ENCODE measurements at places on chromosomes 3 and 15.

GRCh38 chr15:57335719-57336118, 40.6 kb upstream of the CGNL1 start:
- DNase-seq = no peak

DNA sequence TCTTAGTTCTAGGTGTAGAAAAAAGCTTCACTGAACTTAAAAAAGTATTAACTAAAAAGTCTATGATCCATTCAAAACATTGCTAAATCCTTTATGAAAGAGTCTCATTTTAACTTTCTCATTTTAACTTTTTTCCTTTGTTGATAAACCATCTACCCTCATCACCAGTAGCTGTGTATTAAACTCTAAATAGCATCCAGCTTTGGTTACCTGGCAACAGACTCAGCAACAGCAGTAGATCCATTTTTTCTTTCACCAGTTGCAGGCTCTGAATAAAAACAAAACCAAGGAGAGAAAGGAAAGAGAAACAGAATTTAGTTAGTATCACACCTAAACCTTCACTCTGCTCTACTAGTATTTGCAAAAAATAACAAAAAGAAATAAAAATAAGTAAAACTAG, 51.6 kb downstream of the TP53BP1 start:
- DNase-seq = no peak

GRCh38 chr3:15519096-15519495, 2.4 kb downstream of the COLQ start:
- no peak for DNase-seq

DNA sequence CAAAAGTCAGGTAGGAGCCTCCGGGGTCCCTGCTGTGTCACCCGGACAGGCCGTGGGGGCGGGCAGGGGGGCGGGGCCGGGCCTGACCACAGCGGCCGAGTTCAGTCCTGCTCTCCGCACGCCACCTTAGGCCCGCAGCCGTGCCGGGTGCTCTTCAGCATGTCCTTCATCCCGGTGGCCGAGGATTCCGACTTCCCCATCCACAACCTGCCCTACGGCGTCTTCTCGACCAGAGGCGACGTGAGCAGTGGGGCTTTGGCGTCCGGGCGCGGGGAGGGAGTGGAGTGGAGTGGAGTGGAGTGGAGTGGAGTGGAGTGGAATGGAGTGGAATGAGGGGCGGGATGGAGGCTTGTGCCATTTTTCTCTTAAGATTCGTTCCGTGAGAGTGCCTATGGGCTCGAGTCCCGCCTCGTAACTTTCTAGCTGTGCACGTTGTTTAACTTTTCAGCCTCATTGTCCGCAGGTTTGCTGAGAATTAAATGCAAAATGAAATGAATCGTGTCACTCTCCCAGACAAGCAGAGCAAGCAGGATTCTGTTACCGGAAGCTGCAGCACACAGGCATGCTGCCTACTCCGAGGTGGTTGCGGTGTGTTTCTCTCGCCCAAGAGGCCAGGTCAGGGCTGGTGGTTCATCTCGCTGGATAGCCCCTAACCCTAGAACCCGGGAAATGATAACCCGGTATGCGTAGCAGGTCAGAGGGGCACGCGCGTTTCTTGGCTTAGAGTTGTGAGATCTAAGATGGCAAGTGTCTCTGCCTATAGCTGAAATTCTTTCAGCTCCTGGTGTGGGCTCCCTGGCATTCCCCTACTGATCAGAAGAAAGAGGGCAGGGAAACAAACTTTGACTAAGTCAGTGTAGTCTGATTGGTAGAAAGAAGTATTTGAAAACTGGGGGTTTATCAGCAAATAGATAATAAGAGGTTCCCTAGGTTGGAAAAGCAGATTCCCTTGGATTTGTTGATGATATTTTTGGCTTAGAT, at the start of gene FAH:
Gene FAH, plus strand, starts transcription at position 104 of the 981 bp plus-strand sequence. Its CDS starts 56 bp downstream, at position 160.
- DNase-seq = no peak

GRCh38 chr3:184814214-184814613, 2.2 kb downstream of the VPS8 start:
- no peak for DNase-seq

DNA sequence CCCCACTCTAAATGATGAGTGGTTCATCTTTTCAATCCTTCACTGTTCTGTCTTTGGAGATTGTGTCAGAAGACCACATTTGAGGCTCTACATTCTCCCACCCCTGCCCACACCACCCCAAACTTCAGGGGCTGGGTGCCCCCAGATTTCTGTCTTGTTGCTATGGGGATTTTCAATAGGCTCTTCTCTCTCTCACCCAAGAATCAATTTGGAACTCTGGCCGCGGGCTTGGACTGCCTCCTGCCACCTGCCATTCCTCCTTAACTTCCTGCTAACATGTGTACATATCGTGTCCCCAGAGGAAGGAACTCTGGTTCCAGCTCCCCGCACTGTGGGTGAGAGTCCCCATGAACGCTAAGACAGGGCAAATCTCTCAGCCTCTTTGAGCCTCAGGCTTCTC, 67.4 kb upstream of the LARS2 start:
- no peak for DNase-seq

DNA sequence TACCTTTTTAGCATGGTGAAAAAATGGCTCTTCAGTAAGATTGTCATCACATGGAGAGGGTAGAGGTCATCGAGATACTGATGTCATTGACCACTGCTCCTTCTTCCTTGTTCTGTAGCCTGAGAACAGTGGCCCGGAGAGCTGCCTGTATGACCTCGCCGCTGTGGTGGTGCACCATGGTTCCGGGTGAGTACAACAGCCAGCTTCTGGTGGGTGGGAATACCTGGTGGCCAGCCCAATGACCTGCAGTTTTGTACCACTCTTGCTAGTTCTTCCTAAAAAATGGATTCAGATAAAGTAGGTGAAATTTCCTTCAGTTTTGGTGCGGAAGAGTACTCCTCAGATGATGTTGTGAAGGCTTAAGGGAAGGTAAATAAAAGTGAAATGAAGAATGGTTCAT, 8.4 kb upstream of the FBXL22 start:
- no peak for DNase-seq

GRCh38 chr3:88433568-88433967, 283.8 kb downstream of the C3orf38 start:
- DNase-seq = no peak

DNA sequence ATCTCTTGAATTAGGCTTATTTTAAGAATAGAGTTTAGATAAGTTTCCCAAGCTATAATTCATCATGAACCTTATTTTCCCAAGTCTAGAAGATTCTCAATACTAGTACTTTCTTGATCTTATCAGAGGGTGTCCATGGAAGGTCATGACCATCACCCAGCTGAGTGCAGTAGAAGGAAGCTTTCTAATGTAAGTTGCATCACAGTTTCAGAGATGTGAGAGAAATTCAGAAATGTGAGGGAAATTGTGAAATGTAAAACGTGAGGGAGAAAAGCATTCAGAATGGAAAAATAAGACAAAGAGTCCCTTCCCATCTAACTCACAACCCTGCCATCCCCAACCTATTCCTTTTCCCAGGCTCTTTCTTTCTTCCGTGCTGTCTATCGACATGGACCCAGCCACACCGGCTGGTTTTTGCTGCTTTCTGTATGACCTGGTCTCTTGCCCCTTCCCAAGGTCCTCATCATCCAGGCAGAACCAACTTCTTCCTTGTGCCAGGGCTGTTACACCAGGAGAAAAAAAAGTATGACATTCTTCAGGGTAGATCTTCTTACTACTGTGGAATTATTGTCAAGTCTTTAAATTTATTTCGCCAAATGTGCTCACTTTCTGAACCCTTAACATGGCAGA, 6.7 kb downstream of the CAPN3 start:
- DNase-seq = no peak

DNA sequence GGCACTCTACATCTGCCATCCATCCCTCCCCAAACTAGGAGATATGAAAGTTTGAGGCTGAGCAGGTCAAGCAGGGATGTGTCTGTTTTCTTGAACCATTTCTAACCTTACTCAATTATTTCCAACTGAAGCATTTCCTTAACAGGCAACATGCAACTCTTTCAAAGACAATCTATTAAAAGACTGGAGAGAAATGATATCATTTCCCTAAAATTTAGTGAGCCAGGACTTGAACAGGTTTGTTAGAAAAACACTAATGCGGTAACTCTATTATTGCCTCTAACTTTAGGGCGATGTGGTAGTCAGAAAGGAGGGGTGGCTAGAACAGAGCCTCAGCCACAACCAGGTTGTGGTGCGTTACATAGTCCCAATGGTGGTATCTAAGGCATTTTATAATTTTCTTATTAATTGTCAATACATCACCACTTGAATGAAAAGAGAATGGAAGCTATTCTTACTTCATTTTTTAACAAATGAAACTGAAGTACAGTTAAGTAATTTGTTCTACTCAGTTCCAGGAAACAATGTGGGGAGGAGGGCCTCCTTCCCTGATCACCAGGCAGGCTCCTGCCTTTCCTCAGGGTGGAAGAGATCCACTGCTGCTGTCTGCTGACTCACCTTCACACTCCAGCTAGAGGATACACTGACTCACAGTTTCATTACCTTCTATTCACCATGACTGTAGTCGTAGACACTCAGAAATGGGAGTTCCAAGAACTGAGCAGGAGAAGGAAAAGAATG, 22.8 kb downstream of the MYO1E start:
- DNase-seq = no peak

DNA sequence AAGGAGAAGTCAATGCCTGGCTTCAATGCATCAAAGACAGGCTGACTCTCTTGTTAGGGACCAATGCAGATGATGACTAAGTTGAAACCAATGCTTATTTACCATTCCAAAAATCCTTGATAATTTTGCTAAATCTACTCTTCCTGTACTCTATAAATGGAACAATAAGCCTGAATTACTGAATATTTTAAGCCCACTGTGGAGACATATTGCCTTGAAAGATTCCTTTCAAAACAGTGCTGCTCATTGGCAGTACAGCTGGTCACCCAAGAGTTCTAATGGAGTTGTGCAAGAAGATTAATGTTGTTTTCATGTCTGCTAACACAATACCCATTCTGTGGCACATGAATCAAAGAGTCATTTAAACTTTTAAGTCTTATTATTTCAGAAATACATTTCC, 181.0 kb upstream of the CBLB start:
- no peak for DNase-seq

DNA sequence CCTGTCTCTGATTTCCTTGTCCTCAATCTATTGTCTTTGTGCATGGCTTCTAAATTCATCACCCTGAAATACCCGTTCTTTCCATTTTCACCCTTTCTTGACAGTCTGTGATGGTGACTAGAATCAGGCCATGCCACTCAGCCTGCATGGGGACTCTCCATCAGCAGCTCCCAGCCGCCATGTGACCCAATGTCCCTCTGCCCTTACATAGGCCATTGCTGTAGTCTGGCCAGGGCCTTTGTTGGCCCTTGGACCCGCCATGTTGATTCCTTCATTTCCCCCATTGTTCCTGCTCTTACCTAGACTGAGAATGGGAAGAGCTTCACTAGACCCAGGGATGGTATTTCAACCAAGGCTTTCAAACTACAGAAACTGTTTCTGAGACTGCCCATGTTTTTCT, 45.8 kb downstream of the SPSB4 start:
- no peak for DNase-seq

DNA sequence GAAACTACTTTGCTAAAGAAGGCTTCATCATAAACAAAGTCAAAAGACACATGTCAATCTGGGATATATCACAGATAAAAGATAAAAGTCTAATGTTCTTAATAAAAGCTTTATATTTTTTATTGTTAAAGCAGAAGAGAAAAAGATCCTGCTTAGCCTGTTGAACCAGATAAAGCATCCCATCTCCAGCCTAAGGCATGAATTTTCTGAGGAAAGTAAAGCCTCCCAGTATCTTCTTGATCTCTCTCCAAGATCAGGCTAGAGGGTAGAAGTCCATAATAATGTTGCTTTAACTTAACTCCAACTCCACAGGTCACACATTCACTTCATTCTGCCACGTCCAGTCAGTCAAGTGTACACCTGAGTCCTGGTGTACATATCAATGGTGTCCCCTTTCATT, 14.2 kb downstream of the ARL14 start:
- no peak for DNase-seq

- DNase-seq = no peak
Observed at GRCh38 chr3:171777596-171777995, 32.7 kb downstream of the PLD1 start.

- DNase-seq = no peak
Observed at GRCh38 chr3:12226031-12226430, 62.8 kb upstream of the PPARG start.

- DNase-seq = no peak
Observed at GRCh38 chr3:32571192-32571485, 481 bp upstream of the DYNC1LI1 start.

GRCh38 chr3:114506591-114507300, 212.9 kb downstream of the TIGIT start:
- DNase-seq = no peak

DNA sequence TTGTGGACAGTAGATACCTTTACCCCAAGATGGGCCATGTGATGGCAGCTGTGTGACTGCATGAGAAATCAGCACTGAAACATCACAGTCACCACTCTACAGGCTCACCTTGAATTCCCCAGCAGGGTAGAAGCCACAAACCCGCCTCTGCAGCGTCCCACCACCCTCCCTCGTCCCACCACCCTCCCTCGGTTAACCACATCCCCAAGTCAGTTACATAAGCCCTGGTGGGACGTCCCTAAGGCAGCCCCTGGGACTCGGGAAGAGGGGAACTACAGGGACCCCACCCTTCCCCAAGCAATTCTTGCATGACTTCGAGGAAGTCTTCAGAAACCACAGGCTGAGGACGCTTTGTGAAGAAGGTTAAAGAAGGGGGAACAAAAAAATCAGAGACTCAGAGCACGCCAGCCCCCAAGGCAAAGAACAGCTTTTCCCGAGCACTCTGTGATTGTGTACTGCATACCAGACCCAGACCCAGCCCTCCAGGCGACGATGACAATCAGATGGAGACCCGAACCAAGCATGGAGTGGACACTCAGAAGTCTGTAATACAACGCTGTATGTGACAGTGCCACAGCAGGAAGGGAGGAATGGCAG, 60.5 kb downstream of the SH3BP5 start:
- DNase-seq = peak; percentile 55

GRCh38 chr15:51982013-51982769, 10.6 kb upstream of the LEO1 start:
- DNase-seq = peak; percentile 29

- no peak for DNase-seq
Observed at GRCh38 chr3:42270561-42270960, 4.6 kb upstream of the CCK start.

DNA sequence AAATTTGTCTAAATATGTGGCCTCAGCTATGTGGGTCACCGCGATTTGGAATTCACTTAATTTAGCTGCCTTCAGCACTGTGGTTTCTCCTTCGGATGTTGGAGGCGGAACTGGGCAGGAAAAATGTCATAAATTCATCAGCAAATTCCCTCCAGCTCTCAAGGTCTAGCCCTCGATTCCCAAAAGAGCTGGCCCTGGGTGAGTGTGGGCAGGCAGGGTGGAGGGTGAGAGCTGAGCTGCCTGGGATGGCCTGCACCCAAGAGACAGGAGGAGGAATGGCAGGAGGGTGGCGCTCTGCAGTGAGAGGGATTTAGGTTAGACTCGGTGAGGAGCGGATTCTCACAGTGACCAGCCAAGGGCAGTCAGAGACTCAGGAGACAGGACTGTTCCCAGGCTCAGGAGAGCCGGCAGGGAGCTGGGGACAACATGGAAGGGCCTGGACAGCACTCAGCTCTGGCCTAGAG, 57.1 kb downstream of the FEM1B start:
- DNase-seq = no peak

- no peak for DNase-seq
Observed at GRCh38 chr15:70608144-70608543, 155.2 kb downstream of the UACA start.

- DNase-seq = no peak
Observed at GRCh38 chr3:155512867-155513261, 219.4 kb upstream of the STRIT1 start.

- no peak for DNase-seq
Observed at GRCh38 chr3:2826453-2826852, 283.7 kb downstream of the IL5RA start.

- no peak for DNase-seq
Observed at GRCh38 chr15:64653757-64654156, 121.6 kb downstream of the RBPMS2 start.

GRCh38 chr3:172127141-172127540, 87.8 kb downstream of the FNDC3B start:
- no peak for DNase-seq
